Kidney capillary endothelial cell (primary cell): ENCODE measurements at places on chromosomes 1 and 21.

GRCh38 chr1:5915587-5916571 is 76.3 kb downstream of the NPHP4 start:
- peak; percentile 11 for DNase-seq

DNA sequence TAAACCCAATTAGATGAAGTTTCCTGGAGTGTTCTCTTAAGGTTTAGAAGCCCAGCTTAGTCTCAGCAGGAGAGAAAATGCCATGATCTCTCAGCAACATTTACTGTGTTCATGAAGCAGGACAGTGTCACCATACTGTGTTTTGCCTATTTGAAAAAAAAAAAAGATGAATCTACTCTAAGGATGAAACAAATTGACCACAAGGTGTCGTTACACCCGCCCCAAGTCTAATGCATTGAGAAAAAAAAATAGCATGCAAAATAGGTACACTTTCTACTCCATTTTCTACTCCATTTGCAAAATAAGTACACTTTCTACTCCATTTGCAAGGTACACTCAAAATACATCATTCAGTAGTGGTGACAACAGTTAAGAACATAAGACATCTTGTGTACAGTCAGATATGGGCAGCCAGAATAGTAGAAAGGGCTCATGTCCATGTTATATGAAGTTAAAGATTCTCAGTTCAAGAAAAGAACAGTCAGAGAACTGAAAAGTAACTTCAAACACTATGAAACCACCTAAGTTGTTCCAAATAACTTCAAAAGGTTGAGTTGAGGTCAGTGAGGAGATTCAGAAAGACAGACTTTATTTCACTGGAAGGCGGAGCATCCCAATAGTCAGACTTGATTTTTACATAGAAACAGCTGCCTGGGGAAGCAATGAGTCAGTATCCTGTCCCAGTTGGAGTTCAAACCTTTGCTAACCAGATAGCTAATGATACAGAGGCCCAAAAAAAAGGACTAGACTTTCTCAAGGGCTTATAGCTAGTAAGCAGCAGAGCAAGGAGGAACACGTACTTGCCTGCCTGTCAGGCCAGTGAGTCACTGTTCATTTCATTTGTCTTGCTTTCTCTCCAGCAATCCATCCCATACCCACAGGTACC is 13.3 kb downstream of the PLPPR5 start:
- DNase-seq = peak; percentile 56

DNA sequence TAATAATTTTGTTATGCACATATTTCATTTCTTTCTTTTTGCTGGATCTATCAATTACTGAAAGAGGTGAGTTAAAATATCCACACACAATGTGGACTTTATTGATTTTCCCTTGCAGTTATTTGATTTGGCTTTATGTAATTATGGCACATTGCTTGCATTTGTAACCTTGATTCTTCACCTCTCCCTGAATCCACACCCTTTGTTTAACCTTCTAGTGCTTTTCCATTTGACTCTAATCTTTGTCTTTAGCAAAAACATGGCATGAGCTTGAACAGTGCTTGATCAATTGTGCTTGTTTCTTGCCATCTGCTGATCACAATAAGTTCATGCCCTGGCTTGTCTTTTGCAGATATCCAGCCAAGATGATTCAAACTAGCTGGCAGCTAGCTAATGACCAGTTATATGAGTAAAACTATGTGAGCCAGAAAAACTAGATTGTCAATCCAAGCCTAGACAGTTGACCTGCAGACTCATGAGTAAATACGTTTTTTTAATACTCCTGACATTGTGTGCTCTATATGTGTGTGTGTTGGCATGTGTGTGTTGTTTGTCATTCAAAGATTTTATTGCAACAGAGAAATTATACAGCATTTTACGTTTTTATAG is 899.2 kb downstream of the NCAM2 start:
- DNase-seq = no peak

GRCh38 chr21:17527240-17527639 is 14.4 kb downstream of the CXADR start:
- DNase-seq = no peak

DNA sequence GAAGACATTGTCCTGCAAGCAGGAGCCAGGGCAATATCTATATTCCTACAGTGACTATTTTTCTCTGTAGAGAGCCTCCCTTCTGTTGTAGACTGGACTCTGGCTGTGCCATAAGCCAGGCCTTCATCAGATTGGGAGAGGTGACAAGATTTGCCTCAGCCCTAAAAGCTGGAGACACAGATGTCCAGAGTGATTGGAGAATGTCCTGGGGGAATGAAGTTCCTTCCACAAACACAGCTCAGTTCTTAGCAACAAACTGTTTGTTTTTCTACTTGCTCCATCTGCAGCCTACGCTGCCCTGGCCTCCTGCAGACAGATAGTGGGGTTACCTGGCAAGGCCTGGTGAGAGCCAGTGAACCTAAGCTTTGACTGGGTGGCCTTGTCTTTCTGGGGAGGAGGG is 29.9 kb upstream of the SNX27 start:
- DNase-seq = no peak

GRCh38 chr1:58406301-58407071 is 140.0 kb downstream of the OMA1 start:
- no peak for DNase-seq

DNA sequence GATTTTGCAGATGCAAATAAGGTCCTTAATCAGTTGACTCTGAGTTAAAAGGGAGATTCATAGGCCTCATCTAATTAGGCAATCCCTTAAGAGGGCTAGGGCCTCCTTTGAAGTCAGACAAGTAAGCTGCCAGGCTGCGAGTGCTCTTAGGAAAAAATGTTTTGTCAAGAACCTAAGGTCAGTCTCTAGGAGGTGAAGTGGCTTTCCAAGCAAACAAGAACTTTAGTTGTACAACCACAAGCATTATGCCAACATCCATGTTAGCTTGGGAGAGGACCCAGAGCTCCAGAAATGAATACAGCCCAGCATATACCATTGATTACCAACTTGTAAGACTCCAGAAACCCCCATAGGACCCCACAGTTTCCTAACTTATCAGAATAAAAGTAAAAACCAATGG is 1366.2 kb downstream of the PLA2G4A start:
- no peak for DNase-seq

- no peak for DNase-seq
Measured at GRCh38 chr1:243855616-243856318, 5.7 kb upstream of the AKT3 start.

DNA sequence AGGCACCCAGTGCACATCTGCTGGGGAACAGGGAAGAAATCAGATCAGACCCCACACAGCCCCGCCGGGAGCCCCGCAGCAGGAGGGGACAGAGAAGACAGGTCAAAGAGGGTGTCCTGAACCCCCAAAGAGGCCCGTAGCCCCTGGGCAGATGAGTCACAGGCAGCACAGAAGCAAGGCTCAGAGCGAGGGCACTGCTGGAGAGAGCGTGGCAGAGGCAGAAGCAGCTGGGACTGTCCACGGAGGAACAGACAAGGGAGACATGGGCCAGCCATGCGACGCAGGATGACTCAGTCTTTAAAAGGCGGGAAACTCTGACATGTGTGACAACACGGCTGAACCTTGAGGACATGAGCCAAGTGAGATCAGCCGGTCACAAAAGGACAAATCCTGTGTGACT is 14.5 kb upstream of the PRDM16 start:
- DNase-seq = no peak

DNA sequence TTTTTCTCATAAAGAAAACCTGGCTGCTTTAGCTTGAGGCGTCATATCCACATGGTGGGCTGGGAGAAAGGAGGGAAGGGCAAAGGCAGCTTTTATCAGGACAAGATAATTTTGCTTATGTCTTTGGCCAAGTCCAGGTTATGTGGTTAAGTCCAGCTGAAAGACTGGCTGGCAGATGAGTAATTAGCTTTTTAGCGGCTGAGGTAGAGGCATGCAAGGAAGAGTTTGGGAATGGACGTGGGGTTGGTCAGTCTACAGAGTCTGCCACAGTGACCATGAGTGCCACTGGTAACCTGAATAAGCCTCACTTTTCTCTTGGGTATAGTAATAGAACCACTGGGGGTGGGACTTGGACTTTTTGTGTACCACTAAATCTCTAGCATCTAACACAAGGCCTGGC is 39.8 kb downstream of the NEK7 start:
- DNase-seq = no peak

DNA sequence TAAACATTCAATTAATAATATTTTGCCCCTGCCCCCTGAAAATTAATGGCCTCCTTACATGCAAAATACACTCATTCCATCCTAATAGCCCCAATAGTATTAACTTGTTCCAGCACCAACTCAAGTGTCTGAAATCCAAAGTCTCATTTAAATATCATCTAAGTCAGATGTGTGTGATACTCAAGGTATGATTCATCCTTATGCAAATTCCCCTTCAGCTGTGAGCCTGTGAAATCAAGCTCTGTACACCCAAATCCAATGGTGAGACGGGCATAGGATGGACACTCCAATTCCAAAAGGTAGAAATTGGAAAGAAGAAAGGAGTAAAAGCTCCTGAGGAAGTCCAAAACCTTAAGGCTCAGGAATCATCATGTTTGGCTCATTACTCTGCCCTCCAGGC is 83.5 kb downstream of the HHAT start:
- DNase-seq = no peak

DNA sequence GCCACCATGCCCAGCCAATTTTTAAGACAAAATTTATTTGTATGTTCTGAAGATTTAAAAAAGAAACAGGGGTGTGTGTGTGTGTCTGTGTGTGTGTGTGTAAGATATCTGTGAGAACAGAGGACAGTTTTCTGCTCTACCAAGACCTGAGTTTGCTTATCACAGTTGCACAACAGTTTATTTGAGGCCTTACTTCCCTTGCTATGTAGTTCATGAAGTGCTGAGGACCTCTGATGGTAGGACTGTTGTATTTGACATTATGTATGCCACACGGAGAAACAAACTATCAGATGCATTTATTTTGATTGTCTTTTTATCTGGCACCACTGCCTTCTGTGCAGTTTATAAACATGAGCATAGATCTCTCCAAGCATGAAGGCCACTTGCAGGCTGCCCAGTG is 355.2 kb downstream of the PBX1 start:
- no peak for DNase-seq

DNA sequence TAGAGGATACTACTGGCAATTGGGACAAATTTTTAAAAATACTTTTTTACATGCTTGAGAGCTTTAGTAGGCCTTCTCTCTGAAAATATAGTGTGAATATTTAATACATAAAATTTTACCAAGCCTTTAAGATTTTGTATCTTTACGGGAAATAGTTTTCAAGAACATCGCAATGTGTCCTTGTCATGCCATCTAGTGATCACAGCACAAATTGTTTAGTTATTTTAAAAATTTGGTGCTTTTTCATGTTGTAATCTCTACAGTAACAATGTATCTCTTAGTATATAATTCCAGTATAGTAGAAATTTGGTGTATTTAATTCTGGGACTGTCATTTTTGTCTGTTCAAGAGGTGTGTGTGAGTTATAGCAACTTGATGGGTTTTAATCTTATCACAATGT is 6.7 kb downstream of the CDC7 start:
- no peak for DNase-seq

GRCh38 chr1:101379950-101380349 is 143.1 kb downstream of the S1PR1 start:
- DNase-seq = no peak

DNA sequence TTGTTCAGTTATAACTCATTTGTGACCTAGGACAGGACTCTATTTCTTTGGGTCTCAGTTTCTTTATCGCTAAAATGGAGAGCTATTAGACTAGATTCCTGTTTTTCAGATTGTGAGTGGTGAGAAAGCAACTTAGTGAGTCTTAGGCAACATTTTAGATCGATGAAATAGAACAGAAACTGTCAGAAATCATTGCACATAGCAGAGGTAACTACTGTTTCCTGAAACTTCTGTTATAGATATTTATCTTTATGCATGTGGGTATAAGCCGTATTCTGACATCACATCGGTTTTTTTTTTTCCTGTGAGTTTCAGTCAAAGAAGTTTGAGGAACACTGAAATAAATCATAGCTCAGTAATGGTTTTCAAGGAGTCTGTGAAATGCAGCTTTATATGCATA is 42.1 kb upstream of the DNAJC6 start:
- DNase-seq = no peak

- DNase-seq = peak; percentile 39
Measured at GRCh38 chr1:31064718-31065309, 703 bp downstream of the PUM1 start.

GRCh38 chr1:241744591-241744990 is 92.5 kb downstream of the WDR64 start:
- DNase-seq = no peak

GRCh38 chr1:168235548-168235885 is 9.7 kb downstream of the SFT2D2 start:
- DNase-seq = no peak

GRCh38 chr1:203985676-203986075 is 87.2 kb upstream of the SOX13 start:
- no peak for DNase-seq

GRCh38 chr1:234617131-234617985 is 7.4 kb upstream of the IRF2BP2 start:
- DNase-seq = no peak

GRCh38 chr1:159921251-159921650 is 4.1 kb downstream of the TAGLN2 start:
- no peak for DNase-seq

- no peak for DNase-seq
Measured at GRCh38 chr1:184276416-184276815, 110.4 kb upstream of the C1orf21 start.

DNA sequence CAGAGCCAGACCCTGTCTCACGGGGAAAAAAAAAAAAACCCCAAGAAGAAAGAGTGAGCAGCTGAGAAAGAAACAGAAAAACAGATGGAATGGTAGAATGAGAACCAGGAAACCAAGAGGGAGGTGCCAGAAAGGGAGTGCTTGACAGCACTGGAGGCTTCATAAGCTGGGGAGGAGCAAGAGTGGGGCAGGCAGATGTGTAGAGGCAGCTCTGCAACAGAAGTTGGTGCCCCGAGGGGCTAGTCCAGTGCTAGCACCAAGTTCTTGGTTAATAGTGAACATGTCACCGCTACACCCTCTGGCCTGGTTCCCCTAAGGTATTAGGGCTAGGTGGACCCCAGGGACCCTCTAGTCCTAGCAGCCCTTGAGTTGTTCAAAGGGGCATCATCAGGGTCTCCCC is 98.0 kb downstream of the TGFBR3 start:
- no peak for DNase-seq

DNA sequence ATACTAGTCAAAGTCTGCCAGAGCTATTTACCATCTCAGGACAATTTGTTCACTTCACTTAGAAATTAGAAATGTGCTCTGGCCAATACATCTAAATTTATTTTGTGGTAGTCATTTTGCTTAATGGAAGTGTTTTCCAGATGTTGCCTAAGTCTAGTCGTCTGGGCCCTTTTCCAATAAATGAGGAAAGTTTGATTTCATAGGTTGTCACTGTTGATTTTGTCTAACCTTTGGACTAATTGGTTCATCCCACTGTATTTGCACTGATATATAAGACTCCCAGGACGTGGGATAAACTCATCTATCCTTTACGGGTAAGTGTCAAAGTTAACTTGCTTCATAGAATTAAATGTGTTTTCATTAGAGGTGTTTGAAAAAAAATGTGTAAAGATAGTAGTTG is 79.1 kb downstream of the TPR start:
- no peak for DNase-seq
